ENCODE measurements at places on chromosomes 1 and 21.

DNA sequence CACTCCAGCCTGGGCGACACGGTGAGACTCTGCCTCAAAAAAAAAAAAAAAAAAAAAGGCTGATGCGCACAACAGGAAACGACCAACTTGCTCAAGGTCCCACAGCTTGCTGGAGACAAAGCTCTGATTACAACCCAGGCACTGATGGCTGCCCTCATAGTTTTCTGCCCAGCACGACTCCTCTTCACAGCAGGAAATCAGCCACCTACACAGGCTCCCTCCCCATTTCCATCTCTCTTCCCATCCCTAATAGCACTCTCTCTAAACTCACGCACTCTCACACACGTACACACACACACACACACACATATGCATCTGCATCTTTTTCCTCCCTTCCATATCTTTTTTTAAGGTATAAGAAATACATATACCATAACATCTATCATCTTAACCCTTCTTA, 153.5 kb upstream of the SOD1 start:
- DNase-seq = no peak

- DNase-seq = no peak
Measured at GRCh38 chr1:206826394-206826793, 39.0 kb upstream of the IL20 start.

GRCh38 chr1:221076391-221076811, 197.2 kb downstream of the HLX start:
- no peak for DNase-seq

GRCh38 chr21:29232530-29233255, 66.0 kb upstream of the BACH1 start:
- no peak for DNase-seq

DNA sequence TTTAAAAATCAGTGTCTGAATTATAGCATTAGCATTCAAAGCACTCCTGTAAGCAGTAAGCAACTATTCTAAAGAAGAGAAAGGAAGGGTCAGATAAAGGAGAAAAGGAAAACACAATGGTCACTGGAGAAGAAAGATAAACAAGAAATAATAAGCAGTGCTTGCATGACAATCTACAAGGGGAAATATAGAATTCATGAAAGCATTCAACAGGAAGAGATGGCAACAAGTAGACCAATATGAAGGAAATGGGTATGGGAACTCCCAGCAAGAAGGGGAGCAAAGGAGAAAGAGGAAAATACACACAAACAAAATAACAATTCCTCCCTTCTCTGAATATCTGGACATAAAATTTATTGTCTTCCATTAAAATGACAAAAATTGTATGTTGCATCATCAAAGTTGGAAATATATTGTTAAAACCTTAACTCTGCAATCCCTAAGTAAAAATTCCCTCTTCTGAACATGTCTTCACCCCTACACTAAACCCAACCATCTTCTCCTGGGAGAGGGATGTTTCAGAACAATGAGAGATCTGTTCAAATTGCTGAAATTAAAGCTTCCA, 206.3 kb upstream of the SAMSN1 start:
- no peak for DNase-seq

GRCh38 chr1:2459757-2460156, 16.3 kb upstream of the PLCH2 start:
- DNase-seq = peak; percentile 53

DNA sequence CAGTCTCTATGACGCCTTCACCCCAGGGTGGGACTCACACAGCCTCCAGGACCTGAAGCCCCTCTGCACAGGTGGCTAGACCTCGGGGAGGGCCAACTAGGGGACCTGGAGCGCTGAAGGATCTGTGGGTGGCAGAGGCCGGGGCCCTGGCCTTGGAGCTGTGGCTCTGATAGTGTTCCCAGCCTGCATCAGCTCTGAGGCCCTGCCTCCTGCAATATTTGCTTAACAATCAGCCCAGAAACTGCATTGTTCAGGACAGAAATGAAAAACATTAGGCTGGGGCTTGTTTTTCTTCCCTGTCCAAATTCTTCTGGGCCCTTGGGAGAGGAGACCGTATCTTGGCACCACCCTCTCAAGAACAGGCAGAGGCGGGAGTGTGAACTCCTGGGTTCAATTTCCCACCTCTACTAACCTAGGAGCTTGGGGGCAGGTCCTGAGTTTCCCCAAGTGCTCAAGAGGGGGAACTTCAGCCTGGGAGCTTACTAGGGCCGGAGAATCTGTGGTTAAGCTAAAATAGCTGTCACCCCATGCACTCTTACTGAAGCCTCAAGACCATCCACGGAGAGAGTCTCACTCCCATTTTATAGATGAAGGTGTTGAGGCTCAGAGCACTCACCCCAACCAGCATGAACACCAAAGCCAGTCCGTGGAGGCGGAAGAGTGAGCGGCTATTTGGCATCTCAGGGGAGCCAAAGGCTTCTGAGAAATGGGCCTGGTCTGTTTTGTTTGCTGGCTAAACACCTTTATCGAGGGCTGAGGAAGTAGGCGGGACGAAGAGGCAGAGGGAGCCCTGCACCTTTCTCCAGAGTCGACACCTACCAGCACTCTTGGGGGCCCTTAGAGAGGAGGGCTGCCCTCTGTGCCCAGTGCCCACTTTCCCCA, 18.8 kb upstream of the CASZ1 start:
- DNase-seq = no peak

DNA sequence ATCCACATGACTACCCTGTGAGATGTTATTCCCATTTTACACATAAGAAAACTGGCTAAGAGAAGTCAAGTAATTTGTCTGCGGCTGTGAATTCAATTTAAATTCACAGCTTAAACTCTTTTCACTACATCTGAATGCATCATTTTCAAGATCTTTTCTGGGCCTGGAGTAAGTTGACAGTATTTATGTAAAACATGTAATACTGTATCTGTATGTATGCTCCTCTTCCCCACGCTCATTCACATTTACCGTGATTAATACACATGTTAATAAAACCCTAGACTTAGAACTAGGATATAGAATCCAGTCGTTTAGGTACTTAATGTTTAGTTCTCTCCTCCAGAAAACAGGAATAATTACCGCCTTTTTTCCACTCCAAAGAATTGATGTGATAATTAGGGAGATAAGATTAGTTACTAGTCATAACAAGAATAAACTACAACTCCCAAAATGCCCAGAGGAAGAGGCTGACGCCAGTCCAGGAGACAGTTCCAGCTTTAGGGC, 442 bp upstream of the PPP1R12B start:
- DNase-seq = no peak

DNA sequence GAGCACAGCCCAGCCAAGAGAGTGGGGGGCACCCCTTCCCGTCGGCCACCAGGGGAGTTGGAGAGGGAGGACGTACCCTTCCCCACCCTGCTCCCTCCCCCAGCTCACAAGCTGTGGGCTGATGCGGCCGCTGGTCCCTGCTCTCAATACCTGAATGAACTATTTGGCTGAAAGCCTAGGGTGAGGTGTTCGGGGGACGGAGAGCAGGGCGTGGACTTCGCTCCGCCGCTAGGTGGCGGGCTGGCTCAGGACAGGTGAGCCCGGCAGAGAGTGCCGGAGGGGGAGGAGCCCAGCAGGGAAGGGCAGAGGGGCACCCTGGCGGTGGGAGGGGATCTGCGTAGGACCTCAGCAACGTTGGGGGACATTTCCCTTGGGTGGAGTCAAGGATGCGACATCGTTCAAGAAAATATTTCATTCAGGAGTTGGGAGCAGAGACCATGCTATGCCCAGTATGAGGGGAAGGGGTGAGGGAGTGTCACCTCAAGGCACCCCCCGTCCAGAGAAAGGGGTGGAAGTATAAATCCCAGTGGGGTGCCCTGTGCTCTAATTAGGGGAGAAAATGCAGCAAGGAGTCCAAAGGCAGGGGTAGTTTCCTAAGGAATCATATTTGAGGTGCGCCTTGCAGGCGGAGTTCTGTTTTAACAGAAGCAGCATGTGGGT, 12.0 kb upstream of the RHBG start:
- no peak for DNase-seq

DNA sequence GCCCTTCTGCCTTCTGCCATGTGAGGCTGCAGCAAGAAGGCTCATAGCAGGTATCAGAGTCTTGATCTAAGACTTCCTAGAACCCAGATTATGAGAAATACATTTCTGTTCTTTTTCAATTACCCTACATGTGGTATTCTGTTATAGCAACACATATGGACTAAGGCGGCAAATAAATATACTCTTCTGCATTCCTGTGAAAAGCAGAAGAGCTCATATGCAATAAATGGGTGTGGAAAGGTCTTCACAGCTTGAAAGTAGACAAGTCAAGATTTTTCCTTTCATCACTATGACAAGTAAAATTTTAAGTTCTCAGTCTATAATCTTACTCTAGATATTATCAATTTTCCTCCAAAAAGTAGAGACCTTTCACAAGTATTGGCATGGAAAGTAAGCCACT, 36.6 kb downstream of the TNFSF18 start:
- DNase-seq = no peak

DNA sequence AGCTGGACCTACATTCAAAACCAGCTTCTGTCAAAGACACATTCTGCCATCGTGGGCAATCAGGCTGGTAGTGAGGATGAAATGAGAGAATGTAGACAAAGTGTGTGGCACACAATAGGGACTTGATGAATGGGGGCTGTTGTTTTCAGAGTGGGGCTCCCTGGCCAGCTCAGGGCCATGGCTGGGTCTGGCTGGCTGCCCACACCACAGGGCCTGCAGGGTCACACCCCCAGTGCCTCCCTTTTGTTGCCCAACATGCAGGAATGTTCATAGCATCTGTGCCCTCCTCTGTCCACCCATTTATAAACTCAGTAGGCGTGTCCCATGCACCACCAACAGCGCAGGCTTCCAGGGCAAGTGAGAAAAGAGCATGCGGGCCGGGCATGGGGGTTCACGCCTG, 20.8 kb upstream of the ECE1 start:
- DNase-seq = peak; percentile 66

GRCh38 chr1:63770381-63770780, 3.4 kb upstream of the ROR1 start:
- no peak for DNase-seq

DNA sequence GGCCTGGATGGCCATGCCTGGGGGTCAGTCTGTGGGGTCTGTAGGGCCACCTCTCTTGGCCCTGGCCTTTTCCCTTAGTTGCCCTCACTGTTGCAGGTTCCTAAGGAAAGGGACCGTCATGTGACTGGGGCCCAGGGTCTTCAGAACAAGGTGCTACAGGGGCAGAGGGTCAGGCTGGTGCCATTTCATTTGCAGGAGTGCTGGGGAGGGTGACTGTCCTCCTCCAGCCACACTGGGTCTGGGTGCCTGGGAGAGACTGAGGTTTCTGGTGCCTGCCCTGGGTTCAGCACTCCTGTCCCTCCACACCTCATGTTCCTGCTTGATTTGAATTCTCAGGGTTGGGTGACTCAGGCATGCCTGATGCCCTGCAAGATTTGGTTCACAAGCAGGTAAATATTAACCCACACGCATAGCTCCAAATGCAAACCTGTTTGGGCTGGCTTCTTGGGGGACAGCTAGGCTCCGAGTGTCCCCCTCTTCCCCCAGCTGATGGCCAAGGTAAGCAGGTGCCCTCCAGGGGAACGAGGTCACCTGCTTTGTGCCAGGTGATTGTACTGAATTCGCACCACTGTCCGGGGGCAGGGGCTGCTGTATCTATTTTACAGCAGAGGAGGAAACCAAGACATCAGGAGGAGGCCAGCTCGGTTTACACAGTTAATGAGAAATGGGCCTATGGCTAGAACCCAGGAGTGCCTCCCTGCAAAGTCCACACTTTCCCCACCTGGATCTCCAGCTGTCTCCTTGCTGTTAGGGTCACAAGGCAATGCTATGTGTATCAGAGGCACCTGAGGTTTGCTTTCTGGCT, 20.3 kb downstream of the ARHGEF10L start:
- no peak for DNase-seq

Data from substantia nigra (tissue), 51 donors.